ENCODE measurements at places on chromosomes 4 and X.

GRCh38 chr4:184983672-184984356, 34.5 kb upstream of the HELT start:
- DNase-seq, result peak; percentile 88

DNA sequence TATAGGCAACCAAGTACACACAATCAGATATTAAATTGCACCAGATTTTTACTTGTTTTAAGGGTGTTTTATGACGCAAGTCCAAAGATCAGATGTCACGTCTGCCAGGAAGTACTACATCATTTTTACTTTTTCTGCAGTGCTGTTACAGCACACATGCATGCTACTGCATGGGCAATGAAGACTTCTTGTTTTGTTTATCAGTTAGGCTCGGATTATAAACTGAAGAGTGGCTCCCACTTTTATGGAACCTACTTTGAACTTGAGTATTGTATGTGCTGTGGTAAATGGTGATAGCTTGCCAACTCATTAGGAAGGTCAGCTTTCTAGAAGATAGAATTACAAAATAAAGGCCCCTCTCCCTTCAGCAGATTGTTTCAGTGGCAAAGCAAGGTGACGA, 131.6 kb downstream of the CEP135 start:
- no peak for DNase-seq

DNA sequence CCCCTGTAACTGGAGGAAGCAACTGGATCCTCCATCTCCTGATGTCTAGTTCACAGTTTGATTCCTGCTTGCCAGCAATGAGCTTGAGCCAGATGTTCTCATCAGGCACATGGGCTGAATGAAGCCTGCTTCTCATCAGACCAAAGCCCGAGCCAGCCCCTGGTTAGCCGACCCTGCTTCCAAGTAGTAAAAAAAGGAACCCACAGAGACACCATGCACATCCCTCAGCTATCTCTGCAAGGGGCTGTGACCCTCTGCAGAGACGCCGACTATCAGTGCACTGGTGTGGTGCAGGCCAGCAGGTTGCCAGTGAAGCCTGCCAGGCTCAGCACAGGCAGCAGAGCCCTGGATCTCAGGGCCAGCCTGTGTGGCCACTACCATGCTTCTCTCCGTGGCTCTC, 2.8 kb downstream of the DCTD start:
- DNase-seq, result no peak

GRCh38 chr4:52713456-52713937, 37.7 kb downstream of the ERVMER34-1 start:
- DNase-seq, result no peak

- no peak for DNase-seq
Observed at GRCh38 chr4:7303561-7303960, 111.2 kb downstream of the SORCS2 start.

DNA sequence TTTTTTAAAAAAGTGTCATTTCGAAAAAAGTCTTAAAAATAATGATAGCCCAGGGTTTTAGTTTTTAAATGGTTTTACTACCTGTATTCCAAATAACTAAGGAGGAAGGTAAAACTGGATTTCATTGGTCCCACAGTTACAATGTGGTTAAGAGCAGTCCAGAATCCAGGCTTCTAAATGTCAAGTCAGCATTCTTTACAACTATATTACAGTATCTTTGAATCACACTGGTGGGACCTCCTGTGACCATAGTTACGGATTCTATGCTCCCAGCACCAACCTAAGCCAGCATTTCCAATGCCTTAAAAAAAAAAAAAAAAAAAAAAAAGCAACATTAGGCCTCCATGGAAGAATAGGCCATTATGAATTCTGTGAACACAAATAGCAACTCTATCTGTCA, 6.2 kb downstream of the TIGD4 start:
- DNase-seq, result no peak

DNA sequence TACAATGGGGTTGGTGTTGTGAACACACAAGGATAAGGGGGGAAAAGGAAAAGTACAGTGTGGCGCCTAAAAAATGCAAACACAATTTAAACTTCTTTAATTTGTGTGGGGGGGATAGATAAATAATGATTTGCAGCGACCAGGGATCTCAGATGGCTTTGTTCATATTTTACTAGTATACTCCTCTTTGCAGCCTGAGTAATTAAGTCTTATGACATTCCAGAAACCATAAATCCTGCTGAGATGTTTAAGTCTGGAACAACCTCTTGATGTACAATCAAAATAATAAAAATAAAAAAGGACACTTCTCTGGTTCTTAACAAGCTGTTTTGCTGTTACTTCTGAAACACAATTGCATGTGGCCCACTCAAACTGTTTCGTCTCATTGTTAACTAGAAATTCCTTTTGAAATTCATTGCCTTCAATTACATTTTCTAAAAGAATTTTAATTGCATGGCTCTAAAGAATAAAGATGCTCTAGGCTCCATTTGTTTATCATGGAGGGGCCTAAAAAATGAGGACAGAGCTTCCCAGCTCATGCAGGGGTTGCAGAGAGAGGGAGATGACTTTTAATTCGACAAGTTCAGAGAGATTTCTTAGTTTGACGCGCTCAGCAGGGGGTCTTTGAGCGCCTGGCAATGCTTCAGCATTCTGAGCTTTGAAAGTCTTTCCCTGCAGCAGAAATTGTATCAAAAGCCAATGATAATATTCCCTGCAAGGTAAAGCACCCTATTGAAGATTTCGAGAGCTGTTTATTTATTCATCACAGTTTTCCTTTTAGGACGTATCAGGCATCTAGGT, 892.4 kb upstream of the TENM3 start:
- peak; percentile 90 for DNase-seq

DNA sequence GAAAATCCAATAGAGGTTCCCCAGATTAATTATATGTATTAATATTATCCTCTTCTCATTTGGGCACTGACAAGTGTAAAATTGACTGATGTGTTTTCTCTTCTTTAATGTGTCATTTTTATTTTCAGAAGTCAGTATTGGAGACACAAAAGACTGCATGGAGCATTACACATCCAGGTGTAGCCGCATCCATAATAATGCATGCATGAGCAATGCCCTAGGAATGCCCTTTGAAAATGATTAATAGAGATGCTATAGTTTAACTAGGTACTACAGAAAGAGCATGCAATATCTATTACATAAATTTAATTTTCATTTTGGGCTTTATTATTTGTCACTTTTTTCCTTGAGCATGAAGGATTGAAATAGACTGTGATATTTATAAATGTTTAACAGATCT, 509.9 kb downstream of the SPOCK3 start:
- DNase-seq, result no peak

DNA sequence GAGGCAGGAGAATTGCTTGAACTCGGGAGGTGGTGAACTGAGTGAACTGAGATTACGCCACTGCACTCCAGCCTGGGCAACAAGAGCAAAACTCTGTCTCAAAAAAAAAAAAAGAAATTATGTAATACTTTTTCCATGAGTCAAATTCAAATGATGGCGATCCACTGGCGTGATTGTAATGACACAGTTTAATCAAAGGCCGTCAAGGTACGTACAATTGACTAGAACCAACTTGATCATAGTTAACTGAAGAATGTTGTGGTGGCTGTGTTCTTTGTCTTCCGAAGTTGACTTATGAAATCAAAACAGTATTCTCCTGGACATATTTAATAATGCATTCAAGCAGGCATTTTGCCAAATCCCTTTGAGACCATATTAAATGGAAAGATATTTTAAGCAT, 318.6 kb upstream of the FAT1 start:
- DNase-seq, result no peak

DNA sequence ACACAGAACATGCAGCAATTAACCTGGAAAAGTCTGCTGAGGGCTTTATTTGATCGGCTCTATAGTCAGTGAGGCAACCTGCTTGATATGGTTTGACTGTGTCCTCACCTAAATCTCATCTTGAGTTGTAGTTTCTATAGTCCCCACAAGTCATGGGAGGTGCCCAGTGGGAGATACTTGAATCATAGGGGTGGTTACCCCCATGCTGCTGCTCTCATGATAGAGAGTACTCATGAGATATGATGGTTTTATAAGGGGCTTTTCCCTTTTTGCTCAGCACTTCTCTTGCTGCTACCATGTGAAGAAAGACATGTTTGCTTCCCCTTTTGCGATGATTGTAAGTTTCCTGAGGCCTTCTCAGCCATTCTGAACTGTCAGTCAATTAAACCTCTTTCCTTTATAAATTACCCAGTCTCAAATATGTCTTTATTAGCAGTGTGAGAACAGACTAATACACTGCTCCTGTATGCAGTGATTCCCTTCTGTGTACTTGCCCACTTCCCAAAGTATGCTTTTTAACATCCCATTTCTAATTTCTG, 78.2 kb downstream of the NPFFR2 start:
- no peak for DNase-seq

DNA sequence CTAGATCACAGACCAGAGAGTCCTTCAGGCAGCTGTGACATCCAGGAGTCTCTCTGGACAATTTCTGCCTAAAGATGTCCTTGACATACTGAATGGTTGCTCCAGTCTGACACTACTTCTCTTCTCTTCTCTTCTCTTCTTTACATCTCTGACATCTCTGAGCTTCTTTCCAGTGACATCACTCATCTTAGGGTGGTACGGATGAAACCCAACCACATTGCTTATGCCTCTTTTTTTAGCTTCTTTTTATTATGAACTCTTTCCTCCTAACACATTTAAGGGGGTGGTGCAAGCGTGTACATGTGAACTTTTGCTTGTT, 39.4 kb upstream of the IRF2 start:
- no peak for DNase-seq

DNA sequence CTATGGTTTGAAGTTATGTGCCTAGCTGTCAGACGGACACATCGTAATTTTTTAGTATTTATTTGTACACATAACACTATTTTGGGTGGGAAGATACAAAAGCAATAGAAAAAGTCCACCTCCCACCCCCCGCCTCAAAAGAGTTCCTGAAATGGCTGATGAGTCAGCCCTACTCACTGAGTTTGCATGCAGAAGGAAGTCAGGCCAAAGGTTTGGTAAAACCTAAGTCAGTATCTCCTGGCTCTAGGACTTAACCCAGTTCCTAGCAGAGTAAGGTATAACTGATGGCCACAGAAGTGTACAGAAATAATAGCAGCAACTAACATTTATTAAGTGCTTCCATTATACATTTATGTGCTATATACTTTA, 2.9 kb upstream of the KLHL2 start:
- no peak for DNase-seq
